ENCODE measurements at places on chromosomes 13 and 19. TPM values are rescaled to one million over a fixed set of nuclear protein-coding genes. Genes with fewer than 3 reads are reported as not detected.

GRCh38 chr13:50361282-50361681 is 346.0 kb downstream of the KCNRG start:
- no peak for DNase-seq

- DNase-seq, result no peak
Observed at GRCh38 chr19:14006766-14007562, 844 bp upstream of the RFX1 start.

- DNase-seq, result no peak
Observed at GRCh38 chr19:4660181-4660791, 9.9 kb downstream of the MYDGF start.

- no peak for DNase-seq
Observed at GRCh38 chr13:101627556-101627943, 175.1 kb downstream of the ITGBL1 start.

DNA sequence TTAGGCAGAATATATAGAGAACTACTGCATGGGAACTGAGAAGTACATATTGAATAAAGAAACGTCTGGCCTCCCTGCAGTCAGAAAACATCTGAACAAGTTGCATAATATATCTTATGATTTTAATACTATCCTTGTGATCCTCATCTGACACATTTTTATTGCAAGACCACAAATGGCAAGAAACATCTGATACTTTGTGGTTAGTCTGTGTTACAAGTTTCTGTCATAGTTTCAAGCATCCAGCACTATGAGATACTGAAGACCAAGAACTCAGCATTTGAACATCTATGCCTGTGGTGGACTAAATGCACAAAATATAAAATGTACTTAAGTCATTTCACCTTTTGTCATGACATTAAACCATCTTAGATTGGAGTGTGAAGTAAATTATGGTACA is 1175.8 kb upstream of the MIR17HG start:
- DNase-seq, result no peak

GRCh38 chr19:2420490-2420889 is 6.9 kb downstream of the TIMM13 start:
- DNase-seq, result no peak

DNA sequence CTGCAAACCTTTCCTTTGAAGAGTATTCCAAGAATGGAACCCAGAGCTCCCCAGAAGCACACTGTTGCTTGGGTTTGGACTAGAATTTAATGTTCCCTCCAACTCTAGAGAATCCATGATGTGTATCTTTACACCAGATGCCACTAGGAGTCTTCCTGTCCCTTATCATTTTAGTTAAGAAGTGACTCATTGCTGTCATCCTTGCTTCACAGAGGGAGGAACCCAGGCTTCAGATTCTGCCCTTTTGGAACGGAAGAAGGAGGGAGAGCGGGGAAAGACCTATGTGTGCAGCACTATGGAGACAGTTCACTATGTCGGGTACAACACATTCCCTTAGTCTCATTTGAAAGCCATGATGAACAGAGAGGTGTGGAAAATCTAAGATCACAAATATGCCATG is 2.1 kb upstream of the ATP12A start:
- DNase-seq, result no peak

DNA sequence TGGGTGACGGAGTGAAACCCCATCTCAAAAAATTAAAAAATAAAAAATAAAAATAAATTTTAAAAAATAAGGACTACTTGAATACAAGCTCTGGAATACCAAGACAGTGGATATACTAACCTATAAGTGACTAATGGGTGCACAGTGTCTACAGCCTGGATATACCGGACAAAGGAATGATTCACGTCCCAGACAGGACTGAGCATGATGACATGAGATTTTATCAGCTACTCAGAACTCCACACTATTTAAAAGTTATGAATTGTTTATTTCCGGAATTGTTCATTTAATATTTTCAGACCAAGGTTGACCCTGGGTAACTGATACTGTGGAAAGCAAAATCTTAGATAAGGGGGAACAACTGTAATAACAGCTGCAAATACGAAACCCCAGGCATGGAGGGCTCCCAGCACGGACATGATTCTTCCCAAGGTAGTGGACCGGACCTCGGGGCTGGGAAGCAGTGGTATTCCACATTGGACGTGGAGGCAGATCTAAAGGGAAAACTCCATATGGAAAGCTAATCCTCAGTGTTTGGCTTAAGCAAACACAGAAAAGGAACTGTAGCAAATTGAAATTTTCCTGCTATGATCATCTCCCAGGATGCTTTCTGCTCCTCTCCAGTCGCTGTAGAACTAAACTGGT is 102.6 kb upstream of the TSHZ3 start:
- no peak for DNase-seq

GRCh38 chr13:23806874-23807526 is 82.2 kb downstream of the MIPEP start:
- DNase-seq, result no peak

DNA sequence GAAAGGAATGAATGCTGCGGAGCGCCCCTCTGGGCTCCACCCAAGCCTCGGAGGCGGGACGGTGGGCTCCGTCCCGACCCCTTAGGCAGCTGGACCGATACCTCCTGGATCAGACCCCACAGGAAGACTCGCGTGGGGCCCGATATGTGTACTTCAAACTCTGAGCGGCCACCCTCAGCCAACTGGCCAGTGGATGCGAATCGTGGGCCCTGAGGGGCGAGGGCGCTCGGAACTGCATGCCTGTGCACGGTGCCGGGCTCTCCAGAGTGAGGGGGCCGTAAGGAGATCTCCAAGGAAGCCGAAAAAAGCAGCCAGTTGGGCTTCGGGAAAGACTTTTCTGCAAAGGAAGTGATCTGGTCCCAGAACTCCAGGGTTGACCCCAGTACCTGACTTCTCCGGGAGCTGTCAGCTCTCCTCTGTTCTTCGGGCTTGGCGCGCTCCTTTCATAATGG is 8.6 kb downstream of the PDX1 start:
- no peak for DNase-seq

DNA sequence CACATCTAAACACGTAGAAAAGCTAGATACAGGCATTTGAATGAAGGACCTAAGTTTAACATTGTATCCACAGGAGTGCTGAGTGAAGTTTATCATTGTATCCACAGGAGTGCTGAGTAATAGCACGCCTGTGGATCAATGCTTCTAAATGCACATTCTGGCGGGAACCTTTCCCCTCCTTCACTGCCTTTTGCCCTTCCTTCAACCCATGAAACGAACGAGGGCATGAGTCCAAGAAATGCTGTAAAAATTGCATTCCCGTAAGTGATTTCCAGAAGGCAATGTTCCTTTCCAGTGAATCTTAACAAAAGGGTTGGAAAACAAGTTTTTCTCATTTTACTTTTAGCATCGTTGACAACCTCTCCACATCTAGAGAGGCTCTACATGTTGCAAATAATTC is 88.1 kb downstream of the ZDHHC20 start:
- no peak for DNase-seq

- no peak for DNase-seq
Observed at GRCh38 chr13:40969169-40969901, 49.8 kb downstream of the ELF1 start.

DNA sequence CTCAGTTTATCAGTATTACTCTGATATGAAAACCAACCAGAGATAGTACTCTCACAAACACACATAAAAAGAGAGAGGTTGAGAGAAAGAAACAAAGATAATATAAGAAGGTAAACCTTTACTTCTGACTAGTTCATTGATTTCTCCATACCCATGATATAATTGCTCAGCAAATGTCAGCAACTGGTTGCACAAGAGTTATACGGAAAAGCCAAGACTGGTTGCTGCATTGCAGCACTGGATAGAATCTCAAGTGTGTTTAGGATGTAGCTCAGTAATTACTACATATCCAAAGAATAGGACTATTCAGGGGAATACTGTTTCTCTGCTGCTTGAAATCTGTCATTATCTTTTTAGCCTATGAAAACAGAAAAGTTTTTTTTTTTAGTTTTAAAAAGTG is 1332.8 kb downstream of the OLFM4 start:
- DNase-seq, result no peak

DNA sequence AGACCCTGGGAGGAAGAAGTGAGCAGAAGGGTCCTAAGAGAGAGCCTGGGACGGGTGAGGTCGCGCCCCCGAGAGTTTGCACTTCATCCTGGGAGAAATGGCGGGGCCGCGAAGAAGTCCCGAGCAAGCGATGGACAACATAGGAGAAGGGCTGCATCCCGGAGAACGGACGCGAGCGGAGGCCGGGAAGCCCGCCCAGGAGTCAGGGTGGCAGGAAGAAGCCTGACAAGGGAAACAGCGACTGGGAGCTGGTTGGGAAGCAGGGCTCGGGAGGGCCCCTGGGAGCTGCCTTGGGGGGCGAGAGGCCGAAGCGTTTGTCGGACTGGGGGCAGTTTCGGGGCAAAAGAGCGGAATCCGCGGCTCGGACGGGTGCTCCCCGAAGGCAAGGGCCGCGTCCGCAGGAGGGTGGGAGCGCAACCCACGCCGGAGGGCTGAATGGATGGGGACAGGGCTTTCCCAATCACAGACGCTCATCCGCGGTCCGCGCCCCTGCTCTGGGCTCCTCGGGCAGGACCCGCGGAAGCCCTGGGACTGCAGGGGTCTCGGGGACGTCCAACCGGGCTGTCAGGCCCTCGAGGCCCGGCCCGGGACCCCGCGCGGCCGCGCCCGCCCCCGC is 469 bp downstream of the ABHD17A start:
- DNase-seq, result no peak

- no peak for DNase-seq
Observed at GRCh38 chr13:53197424-53197823, 168.8 kb downstream of the OLFM4 start.

GRCh38 chr13:30802501-30802900 is 67.2 kb downstream of the ALOX5AP start:
- no peak for DNase-seq

DNA sequence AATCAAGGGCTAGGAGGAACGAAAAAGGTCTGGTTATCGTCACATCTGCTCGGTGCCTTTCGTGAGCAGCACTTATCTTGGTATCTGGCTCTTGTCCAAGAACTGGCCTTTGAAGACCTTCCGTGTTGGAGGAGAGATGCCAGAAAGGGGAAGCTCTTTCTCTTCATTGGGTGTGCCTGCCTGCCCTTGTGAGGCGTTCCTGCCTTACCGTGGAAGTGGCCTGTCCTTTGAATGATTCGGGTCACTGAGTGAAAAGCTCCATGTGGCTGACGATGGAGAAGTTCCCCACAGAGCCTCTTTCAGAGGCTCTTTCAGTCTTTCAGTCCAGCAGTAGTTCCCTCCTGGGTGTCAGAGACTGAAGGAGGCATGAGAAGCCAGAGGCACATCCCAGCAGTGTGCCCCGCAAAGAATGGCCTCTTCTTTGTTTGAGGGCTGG is 121.5 kb upstream of the SLC10A2 start:
- DNase-seq, result no peak

DNA sequence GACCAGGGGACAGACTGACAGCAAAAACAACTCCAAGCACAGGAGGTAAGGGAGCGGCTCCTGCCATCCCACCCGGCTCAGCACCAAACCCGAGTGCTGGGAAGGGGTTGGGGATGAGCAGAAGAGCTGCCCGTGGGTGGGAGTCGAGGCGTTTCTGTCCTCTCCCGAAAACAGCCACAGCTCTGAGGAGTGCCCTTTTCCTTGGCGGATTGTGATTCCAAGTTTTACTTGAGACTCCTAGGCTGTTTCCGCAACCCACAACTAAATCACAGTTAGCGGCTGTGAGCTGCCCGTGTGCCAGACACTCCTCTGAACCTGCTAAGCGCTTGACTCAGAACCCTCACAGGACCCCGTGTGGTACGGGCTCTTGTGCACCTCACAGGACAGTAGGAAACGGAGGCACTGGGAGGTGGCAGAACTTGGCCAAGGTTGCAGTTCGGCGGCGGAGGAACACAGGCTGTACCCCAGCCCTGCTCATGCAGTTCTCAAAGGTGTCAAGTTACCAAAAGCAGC is 21.4 kb downstream of the CFAP97D2 start:
- no peak for DNase-seq

Gene IL17D
- total RNA-seq, result 6.8 TPM

Gene BRSK1
- 9.7 TPM for total RNA-seq

Gene KIRREL2
- not detected for total RNA-seq

Gene DCT
- 0.21 TPM for total RNA-seq

All from urinary bladder (tissue), 4 donors.